ENCODE measurements at places on chromosomes 5 and 9.
A peak's percentile ranks its signal among the peaks of the same experiment; 100 is the strongest.

DNA sequence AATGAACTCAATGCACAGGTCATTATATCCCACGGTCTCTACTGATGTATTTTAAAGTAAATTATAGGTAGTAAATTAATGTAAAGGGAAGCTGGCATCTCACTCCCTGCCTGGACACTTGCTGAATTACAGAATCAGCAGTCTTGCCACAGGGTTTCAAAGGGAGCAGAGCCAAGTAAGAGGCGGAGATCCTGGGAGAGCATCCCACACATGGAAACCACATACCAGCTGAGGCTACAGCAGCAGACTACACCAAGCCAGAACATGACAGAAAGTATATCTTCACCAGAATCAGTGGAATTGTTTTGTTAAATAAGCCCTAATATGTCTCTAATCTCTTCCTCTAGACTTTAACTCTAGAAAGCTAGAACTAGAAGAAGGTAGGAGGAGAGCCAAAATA, 1689.2 kb upstream of the WWC1 start:
- no peak for ATAC-seq

DNA sequence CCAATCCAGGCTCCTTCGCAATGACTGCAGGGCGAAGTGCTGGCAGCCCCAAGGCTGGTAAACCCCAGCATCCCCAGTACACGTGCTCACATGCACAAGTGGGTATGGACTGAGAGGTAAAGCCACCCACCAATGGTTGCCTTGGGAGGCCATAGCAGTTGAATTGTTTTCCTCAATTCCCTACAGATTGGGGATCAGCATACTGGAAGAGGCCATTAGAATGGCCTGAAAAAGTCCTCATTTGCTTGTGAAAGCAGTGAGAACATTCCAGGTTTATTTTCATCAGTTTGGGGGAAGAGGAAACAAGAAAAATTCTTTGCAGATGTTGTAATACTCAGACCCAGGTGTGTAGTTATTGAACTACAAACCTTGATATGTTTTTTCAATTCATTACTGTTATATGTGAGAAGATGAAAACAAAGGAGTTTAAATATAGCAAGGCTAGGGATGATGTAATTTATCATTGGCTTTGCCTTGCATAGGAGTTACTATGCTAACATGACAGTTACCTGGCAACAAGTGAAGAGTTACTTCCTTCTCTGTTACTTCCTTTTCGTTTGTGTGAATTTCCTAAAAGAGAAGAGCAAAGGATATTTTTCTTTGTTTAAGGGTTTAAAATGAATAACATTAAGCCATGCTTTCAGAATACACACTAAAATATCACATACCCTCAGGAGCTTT, 36.4 kb downstream of the MTMR12 start:
- ATAC-seq: peak; percentile 25

GRCh38 chr5:25618821-25619220, 974.0 kb upstream of the CDH10 start:
- no peak for ATAC-seq

GRCh38 chr9:127278372-127278771, 13.8 kb downstream of the GARNL3 start:
- ATAC-seq: peak; percentile 24

- ATAC-seq: no peak
These were observed 55.0 kb upstream of the APC start for GRCh38 chr5:112682621-112683061.

GRCh38 chr5:44365345-44365744, 23.9 kb downstream of the FGF10 start:
- no peak for ATAC-seq

- ATAC-seq: peak; percentile 28
These were observed at the start of gene VAV2 for GRCh38 chr9:133991964-133992779. TSS of gene VAV2 (minus strand) at chr9:133992324. CDS start at chr9:133992278, 46 bp downstream.

- no peak for ATAC-seq
These were observed 675.7 kb upstream of the FTMT start for GRCh38 chr5:121175986-121176385.

DNA sequence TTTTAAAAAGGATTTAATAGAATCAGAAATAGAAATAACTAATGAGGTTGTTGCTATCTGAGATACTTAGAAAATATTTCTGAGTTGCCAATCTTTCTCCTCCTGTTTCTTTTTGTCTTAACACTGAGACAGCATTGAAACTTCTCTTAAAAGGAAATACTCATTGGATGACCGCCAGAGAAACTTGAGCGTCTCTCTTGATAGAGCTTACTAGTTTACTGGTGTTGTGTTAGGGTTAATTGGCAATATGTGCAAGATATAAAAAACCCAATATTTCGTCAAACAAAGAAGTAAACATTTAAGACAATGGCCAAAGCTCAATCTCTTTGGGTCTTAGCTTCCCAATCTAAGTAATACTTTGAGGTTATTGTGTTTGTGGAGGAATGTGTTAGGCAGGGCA, 176.4 kb upstream of the CHD1 start:
- ATAC-seq: no peak

DNA sequence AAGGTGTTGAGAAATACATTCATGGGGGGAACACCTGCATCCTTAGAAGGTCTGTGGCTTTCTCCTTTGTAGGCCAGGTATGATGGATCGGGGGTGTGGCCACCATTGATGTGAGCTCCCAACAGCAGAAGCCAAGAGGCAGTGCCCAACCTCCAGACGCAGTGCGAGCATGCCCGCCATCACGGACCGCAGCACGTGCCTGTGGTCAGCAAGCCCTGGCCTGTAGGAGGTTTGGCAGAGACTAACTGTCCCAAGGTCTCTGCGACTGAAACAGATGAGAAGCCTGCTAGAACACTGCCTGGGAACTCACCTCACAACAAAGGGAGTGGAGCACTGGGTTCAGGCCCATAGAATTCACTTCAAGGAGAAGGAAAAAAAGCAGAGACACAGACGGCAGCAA, 31.9 kb upstream of the ZNF354A start:
- no peak for ATAC-seq

GRCh38 chr5:53892224-53892623, 331.8 kb downstream of the NDUFS4 start:
- ATAC-seq: no peak

GRCh38 chr5:79961716-79962574, 29.1 kb downstream of the MTX3 start:
- no peak for ATAC-seq

- ATAC-seq: no peak
These were observed 58.2 kb downstream of the PRDM6 start for GRCh38 chr5:123147128-123147715.

- no peak for ATAC-seq
These were observed 176.0 kb downstream of the FGF18 start for GRCh38 chr5:171595401-171595800.

GRCh38 chr9:91303741-91304415, 57.8 kb downstream of the AUH start:
- ATAC-seq: no peak

DNA sequence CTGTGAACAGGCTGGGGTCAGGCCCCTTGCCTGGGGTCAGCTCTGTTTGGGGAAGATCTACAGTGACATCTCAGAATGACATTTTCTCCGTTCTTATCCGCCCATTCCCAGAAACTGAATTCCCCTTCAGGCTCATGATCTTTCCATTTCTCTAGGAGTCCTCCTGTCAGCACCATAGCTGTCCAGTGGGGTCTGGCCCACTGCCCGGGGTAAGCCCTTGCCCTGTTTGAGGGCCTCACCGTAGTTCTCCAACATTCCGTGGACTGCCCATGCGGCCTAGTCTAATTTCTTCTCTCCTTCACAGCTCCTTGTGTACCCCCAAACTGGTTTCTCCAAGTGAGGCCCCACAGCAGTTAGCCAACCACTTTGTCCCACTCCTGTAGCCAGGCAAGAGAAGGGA, 68.4 kb downstream of the ENTREP1 start:
- ATAC-seq: no peak

Measured in activated CD4-positive, CD25-positive, alpha-beta regulatory T cell treated with anti-CD3 and anti-CD28 coated beads, Interleukin-2, amount 50 U/mL, for 24 hours (primary cell).